ENCODE measurements at places on chromosomes 1 and 21.

DNA sequence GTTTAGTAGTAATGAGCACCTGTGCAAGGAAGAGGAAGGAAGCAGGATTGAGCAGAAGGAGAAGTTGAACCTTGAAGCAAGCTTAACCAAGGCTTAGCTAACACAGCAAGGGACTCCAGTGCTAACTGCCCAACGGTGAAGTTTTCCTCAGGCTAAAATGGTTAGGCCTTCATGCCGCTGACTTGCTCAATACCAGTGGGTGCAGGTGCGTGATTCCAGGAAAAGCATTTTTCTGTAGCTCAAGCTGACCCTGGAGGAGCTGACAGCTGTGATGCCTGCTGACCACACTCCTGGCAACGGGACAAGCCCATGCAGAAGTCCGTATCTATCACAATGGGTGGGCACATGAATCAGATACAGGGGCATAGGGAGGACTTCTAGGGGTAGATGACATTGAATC is 76.5 kb upstream of the FGGY start:
- no peak for DNase-seq

- DNase-seq: no peak
Observed at GRCh38 chr1:221458447-221459156, 283.3 kb downstream of the DUSP10 start.

DNA sequence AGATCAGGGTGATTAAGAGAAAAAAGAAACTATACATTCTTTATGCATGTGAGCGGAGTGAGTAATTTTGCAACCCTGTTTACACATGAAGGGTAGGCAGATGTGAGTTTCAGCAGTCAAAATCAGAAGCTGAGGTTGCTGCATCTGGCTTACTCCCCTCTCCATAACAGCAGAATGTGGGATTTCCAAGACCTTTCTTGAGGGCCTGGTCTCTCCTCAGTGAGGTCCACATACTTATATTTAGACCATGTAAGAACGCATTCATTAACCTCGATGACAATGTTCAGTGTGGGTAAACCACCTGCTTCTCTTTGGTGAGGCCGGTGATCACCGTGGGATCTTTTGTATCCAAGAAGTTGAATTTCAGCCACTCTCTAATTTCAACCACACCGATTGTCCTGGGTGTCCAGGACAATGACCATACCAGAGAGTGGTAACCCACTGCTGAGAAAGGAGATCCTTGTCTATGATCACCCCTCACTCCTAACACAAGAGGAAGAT is 18.7 kb upstream of the RAP1A start:
- no peak for DNase-seq

- DNase-seq: no peak
Observed at GRCh38 chr1:220184506-220184905, 87.7 kb downstream of the RAB3GAP2 start.

- no peak for DNase-seq
Observed at GRCh38 chr1:228920831-228921230, 185.6 kb downstream of the RHOU start.

GRCh38 chr21:37259426-37259825 is 7.7 kb downstream of the VPS26C start:
- DNase-seq: no peak

DNA sequence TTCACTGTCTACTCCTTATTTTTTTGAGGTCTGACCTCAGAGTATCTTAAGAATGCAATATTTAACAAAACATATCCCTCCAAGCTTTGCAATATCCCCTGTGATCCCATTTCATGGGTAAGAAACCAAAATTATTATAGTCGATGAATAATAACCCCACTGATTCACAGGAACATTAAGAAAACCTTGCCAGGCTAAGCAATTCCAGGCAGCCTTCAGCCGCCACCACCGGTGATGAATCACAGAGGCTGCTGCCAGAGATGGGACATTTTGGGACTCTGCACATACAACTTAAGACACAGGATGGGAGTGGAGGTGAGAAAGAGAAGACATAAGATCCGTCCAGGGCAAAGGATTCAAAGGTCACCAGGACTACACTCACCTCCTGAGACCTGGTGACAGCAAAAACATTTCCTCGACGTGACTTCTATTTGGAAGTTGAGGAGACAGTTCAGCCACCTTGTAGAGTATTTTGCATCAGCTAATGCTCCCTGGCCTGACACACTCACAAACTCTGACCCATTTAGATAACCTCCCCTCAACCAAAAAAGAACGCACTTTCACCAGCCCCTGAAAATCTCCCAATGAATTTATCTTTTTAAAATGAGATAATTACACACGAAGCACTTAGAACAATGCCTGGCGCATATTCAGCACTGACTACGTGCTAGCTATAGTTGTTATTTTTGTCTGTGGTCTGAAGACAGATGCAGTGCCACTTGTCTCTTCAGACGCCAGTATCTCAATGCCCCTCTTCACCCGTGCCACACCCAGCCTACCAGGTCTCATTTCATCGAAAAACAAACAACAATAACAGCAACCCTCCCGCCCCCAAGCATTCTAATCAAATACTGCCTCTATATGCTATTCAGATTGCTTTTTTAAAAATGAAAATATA is 17.8 kb upstream of the OVAAL start:
- no peak for DNase-seq
